ENCODE measurements at places on chromosomes 6 and 20. TPM values are rescaled to one million over a fixed set of nuclear protein-coding genes. Genes with fewer than 3 reads are reported as not detected.

Gene RSPO3
- 15.4 TPM for total RNA-seq

GRCh38 chr6:117555882-117556498 is 46.3 kb downstream of the GOPC start:
- peak; percentile 52 for DNase-seq

- DNase-seq: peak; percentile 29
Measured at GRCh38 chr6:34791164-34791700, 651 bp upstream of the BLTP3A start.

Gene FLRT3
- 5.1 TPM for total RNA-seq

Gene UST
- 19.5 TPM for total RNA-seq

DNA sequence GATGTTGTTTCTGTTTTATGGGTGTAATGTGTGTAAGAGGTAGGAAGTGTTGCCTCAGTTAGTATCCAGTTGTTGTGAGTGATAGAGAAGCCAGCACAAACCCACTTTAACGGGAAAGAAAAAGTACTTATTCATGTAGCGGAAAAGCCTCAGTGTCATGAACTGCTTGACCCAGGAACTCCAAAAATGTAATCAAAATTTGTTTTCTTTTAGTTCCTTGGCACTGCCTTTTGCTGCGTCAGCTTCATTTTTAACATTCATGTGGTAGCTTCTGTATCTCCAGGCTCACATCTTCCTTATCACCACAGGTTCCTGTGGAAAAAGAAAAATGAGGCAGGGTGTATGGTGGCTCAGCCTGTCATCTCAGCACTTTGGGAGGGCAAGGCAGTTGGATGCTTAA is 46.4 kb upstream of the CCDC28A start:
- DNase-seq: no peak

Measured in fibroblast of lung (primary cell).